ENCODE measurements at places on chromosomes 2 and 18.

DNA sequence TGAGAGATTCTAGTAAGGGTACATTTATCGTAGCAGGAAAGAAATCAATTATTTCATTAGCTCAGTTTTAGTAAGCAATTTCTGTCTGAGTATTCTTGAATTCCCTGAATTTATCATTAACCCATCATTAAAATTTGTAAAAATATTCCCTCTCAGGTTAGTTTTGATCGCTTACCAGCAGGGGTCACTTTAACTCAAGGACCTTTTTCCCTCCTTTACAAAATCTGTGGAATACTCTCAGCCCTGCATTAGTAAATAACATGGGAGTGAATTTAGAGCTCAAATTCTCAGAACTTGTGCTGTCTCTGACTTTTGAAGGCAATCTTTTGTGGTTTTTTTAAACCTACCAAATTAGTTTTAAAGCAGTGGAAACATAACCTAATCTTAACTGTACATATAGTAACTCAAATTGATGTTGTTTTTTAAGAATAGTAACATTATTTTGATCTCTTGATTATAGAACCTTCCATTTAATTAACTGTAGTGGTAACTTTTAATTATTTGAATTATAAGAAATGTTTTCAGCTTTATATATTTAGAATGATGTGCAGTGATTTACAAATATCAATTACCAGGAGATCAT lies 97.2 kb downstream of the AGPS start:
- DNase-seq: no peak

- no peak for DNase-seq
Measured at GRCh38 chr2:128250229-128251025, 68.2 kb downstream of the HS6ST1 start.

GRCh38 chr2:176729706-176730569 lies 460.7 kb downstream of the MTX2 start:
- DNase-seq: no peak

- no peak for DNase-seq
Measured at GRCh38 chr2:187447336-187447735, 716 bp downstream of the CALCRL start.

GRCh38 chr2:240462073-240462706 lies 26.7 kb downstream of the GPC1 start:
- no peak for DNase-seq

DNA sequence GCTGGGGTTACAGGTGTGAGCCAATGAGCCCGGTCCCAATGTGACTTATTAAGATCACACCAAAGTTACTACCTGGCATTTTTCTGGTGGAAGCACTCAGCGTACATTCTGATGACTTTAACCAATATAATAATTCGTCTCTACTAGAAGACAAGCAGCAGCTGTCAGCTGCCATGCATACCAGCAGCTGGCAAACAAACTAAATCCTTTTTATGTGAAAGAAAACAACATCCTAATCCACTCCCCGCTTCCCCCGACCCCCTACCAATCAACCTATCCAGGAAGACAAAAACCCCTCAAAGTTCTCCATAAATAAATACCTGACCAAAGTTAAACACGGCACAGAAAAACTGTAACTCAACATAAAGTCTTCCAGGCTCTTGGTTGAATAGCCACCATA lies 42.1 kb downstream of the GPR155 start:
- DNase-seq: no peak

- DNase-seq: no peak
Measured at GRCh38 chr2:61943251-61943650, 37.8 kb downstream of the COMMD1 start.

DNA sequence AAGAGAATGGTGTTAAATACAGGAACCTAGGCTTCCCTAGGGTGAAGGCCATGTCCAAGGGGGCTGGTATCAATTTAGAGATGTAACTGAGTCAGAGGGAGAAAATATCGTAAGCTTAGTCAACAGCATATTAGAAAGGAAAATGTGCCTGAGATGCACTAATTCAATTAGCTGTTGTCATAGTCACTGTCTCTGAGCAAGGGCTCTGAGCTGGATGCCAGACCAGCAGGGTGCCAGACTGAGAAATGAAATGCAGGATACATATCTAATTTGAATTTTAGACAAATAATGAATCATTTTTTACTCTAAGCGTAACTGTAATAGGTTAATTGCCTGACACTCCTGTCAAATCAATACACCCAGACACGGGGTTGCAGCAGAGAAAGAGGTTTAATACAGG lies 11.4 kb upstream of the SLC35F6 start:
- no peak for DNase-seq

- no peak for DNase-seq
Measured at GRCh38 chr2:127515383-127515915, 10.8 kb downstream of the IWS1 start.

DNA sequence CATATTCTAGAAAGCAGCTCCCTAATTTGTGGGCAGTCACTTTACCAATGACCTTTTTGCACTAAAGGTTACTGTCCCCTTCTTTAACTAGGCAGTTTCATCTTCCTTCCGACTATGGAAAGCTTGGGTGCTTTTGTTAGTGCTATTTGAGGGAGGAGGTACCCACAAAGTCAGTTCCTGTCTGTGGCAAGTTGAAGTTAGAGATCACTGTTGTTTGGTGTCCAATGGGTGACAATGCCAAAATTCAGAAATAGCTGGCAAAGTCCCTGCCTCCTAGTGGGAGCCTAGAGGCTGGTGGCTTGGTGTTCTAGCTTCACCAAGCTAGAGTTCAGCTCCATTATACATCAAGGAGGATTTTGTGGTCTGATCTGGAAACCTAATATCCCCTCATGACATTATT lies 87.1 kb upstream of the PNPT1 start:
- DNase-seq: no peak

- no peak for DNase-seq
Measured at GRCh38 chr2:234793212-234793785, 158.5 kb upstream of the SH3BP4 start.

GRCh38 chr18:8889489-8889888 lies 184.1 kb downstream of the MTCL1 start:
- no peak for DNase-seq

Data from cerebellar nuclear complex (tissue), 1 donor.